ENCODE measurements at places on chromosomes 12 and 14.

- no peak for DNase-seq
These were observed 65.8 kb downstream of the RESF1 start for GRCh38 chr12:32024884-32025592.

DNA sequence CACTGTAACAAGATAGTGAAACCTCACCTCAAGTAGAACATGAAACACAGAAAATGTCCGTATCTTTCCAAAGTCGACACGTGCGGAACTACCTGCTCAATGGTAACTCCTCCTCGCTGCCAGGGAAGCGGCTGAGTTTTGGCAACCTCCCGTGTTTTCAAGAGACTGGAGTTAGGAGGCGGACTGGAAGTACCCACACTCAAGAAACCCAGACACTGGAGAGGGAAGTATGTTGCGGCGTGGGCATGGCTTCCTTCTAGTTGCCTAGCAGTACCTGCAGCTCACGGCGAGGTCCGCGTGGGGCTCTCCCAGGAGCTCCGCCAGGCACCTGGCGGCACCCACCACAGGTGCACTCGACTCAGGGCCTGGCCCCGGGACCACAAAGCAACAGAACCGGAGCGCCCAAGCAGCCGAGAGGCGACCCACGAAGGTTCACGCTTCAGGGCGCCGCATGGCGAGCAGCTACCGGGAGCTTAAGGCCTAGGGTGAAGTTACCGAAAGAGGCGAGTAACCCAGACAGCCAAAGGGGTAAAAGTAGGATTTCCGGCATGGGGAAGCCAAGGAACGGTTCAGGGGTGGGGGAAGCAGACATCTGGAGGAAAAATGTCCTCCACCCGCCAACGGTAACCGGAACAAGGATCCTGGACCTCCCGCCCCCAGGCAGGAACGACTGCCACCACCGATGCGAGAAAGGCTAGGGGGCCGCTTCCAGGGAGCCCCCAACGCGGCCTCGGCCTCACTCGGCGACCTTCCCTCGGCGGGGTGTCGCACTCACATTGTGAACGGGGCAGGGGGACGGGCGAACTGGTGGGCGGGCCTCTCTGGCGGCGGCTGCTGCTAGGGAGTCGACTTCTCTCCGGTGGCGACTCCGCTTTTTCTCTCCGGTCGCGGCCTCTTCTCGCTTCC, 608 bp downstream of the PTGES3 start:
- peak; percentile 60 for DNase-seq

- DNase-seq = no peak
These were observed 30.6 kb upstream of the TRHDE start for GRCh38 chr12:72241552-72241951.

DNA sequence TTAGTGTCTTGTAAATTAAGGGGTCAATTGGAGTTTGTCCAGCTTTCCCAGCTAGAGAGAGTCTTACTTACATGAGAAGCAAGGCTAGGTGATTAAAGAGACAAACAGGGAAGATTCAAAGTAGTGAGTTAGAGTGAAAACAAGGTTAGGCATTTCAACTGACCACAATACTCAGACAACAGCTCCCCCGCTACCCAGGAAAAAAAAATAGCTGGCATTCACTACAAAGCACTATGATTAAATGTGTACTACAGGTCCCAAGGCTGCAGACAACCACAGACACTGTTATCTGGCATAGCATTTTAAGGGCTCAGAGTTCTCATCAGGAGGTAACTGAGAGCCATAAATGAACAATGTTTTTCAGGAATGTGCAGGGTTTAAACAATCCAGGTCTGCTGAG, 680.9 kb downstream of the TMEM121 start:
- no peak for DNase-seq

DNA sequence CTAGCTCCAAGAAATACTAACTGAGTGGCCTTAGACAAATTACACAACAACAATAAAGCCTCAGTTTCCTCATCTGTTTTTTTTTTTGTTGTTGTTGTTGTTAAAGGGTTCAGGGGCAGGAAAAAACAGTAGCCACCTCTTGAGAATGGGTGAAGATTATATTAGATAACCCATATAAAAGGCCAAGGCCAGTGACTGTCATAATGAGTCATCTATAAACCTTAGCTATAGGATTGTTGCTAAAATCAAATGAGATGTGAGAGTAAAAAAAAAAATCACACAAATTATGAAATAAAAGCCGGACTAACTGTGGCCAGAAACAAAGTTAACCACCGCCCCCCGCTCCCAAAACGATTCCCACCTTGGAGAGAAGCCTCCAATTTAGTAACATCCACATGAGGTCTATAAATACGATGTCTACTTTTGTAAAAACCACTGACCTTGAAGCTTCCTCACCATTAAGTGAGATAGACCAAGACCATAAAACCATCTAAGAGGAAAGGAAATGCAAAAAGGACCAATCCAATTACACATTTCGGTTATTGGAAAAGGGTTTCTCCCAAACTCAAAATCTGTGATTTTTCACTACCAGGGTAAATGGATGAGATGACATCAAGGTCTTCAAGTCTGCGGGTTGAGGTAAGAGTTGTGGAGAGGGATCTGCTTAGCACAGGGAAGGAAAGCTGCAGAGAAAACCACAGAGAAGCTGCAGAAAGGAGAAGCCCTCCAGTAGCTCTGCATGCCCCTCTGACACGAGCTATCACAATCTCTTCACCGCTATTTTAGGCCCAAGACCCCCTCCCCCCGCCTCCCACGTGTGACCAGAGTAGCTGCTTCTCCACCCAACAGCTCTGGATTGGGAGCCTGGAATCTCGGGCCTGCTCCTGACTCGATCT, 1.0 kb downstream of the NAA25 start:
- DNase-seq = peak; percentile 28

DNA sequence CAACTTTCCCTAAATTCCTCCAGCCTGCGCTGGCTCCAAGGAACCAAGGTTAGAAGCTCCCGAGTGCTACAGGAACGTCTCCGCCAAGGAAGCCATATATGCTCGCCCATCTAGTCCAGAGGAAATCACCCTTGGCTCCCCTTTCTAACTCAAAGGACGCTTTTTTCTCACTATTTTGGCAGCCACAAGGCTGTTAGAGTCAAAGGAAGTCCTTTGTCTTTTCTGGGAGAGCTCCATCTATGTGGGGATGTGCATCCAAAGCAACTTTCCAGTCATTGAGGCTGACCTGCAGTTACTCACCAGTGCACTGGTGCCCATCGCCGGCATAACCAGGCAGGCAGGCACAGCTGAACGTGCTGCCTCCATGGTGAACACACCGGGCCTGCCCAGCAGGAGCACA, 37.6 kb downstream of the RTRAF start:
- DNase-seq = no peak

- no peak for DNase-seq
These were observed 1026.9 kb downstream of the LRFN5 start for GRCh38 chr14:42633504-42634095.

GRCh38 chr12:19856389-19856788, 417.1 kb downstream of the AEBP2 start:
- no peak for DNase-seq

DNA sequence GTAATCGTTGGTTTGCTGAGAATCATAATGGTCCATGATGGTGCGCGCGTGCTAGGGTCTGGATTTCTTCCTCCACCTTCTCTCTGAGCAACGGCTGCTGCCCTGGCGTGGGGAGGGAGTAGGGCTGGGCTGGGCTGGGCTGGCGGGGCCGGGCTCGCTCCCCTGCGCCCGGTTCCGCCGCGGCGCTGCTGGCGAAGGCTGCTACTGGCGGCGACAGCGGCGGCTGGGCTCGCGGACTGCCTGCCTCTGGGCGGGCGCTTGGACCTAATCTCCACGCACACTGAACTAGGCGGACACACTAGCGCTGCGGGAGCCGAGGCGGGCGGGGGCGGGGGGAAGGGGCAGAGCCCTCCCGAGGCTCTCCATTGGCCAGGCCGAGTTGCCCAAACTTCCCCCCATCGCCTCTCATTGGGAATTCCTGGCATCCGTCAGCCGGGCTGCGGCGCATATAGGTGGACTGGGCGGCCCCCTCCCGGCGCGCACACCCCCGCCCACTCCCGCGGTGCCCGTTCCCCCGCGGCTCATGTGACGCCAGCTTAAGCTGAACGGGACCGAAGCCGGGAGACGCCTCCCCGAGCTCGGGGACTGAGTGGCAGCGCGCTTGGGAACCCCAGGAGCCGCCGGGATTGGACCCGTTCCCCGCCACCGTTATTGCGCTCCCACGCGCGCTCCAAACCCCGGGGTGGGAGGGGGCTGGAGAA, at the start of gene ACTN1:
TSS of gene ACTN1 (minus strand) at position 282 of the 701 bp plus-strand sequence. CDS start at position 36, 246 bp downstream.
- DNase-seq = peak; percentile 68

GRCh38 chr12:20436316-20436715, 68.0 kb downstream of the PDE3A start:
- no peak for DNase-seq

DNA sequence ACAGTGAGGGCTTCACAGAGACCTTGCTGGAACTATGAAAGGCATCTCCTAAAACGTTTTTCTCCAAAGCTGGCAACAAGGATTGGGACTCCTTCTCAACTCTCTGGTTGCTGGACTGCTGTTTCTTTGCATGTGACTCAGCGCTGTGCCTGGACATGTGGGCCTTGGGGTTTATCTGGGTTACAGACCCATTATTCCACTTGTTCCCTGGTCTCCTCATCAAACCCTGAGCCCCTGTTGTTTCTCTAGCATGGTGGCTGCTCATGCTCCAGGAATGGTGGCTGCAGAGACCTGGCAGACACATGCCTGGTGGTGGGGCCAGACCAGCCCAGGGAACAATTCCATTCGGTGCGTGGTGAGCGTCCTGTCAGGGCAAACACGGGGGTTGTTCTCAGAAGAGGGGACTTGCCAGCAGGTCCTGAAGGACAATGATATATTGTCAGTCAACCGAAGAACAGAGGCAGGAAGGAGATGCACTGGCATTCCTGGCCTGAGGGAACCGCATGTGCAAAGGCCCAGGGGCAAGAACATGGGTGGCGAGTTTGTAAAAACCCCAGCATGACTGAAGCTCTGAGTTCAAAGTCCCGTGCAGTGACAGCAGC, 320.1 kb upstream of the RTL1 start:
- no peak for DNase-seq

DNA sequence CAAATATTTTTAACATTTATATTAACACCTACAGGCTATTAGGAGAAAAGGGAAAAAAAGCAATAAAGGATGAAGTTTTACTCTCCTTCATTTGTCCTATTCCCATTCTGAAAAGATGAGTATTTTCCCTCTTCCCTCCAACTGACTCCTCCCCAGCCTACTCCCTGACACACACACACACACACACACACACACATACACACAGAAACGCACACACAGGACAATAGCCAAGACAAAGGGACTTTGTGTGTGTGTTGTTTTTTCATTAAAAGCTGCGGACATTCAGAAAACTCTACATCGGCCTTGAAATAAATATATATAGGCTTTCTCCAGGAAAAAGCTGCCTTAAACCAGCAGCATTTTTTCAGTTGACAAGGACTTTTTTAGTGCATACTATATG, 74.8 kb downstream of the PRKAB1 start:
- no peak for DNase-seq

DNA sequence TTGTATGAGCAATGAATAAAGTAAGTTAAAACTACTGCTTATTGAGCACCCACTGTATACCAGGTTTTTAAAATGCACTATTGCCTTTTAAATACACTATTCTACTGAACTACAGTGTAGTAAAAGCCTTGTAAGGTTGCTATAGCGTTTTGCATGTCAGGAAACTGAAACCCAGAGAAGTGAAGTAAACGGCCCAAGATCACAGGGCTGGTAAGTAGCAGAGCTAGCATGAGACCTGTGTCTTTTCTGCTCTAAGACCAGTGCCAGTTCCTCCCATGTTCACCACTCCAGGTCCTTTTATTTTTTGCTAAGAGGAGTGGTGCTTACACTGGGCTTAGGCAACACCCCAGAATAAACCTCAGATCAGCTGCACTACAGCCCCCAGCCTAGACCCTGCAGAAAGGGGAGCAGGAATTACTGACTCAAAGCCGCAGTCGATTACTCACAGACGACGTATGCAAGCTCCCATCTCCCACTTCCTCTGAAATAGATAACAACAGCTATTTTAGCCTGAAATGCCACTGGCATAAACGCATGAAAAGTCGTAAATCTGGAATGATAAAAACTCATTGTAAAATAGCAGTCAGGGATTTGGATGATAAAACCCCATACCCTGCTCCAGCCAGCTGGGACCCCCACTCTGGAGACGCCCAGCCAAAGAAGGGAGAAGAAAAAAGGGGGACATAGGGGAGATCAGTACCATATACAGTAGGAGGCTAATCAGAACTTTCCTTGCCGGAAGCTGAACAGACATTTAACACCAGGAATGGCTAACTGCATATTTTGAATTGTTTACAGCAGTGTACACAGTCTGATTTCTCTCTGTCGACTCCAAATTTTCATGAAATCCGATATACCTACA, 108.3 kb downstream of the NUAK1 start:
- no peak for DNase-seq

GRCh38 chr12:66693901-66694513, 15.1 kb upstream of the GRIP1 start:
- peak; percentile 4 for DNase-seq

DNA sequence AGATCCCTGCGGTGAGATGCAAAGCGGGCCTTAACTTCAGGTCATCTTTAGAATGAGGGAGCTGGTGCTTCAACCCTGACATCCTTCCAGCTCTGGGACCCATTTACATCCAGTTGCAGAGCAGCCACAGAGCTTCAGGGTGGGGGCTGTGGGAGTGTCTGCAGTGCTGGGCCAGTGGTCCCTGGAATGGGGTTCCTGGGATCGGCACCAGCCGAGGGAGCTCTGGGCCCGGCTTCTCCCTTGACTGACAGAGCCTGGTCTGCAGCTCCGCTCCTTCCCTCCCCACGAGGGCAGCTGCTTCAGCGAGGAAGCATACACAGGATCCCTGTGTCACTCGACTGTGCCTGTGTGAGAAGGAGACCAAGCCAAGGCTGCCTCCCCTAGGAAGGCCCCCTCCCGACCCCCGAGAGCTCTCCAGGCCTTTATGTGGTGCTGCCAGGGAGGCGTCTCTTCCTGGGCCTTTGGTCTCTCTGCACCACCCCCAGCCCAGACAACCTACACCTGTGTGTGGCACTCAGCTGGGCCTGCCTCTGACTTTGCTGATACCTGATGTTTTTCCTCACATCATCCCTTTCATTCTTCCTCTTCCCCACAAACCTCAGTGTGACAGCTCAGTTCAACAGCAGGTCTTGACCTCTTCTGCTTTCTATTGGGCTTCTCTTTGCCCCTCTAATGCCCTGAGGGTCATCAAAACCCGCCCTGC, 48.1 kb upstream of the RIN3 start:
- no peak for DNase-seq

- no peak for DNase-seq
These were observed 2.3 kb downstream of the ETV6 start for GRCh38 chr12:11651785-11652184.

GRCh38 chr12:110373025-110373424, 30.5 kb downstream of the ANAPC7 start:
- no peak for DNase-seq

DNA sequence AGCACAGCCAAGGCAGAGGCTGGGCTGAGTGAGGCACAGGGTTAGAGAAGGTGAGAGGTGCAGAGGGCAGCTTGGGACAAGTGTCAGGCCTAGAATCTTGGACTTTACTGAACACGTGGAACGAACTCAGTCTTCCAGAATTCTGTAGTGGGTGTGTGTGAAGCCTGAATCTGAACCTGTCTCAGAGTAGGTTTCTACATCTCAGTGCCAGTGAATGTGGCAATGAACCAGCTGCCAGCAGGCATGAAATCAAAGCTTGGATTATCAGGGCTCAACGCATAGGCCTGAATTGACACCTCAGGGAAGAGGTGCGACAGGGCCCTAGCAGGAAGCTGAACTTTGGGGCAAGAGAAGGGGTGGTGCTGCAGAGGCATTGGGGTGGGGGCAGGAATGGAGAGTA, 104.6 kb downstream of the SAMD4A start:
- no peak for DNase-seq

GRCh38 chr12:48580831-48581230, 11.0 kb upstream of the LALBA start:
- no peak for DNase-seq
